ENCODE measurements at places on chromosomes 1 and 21.

DNA sequence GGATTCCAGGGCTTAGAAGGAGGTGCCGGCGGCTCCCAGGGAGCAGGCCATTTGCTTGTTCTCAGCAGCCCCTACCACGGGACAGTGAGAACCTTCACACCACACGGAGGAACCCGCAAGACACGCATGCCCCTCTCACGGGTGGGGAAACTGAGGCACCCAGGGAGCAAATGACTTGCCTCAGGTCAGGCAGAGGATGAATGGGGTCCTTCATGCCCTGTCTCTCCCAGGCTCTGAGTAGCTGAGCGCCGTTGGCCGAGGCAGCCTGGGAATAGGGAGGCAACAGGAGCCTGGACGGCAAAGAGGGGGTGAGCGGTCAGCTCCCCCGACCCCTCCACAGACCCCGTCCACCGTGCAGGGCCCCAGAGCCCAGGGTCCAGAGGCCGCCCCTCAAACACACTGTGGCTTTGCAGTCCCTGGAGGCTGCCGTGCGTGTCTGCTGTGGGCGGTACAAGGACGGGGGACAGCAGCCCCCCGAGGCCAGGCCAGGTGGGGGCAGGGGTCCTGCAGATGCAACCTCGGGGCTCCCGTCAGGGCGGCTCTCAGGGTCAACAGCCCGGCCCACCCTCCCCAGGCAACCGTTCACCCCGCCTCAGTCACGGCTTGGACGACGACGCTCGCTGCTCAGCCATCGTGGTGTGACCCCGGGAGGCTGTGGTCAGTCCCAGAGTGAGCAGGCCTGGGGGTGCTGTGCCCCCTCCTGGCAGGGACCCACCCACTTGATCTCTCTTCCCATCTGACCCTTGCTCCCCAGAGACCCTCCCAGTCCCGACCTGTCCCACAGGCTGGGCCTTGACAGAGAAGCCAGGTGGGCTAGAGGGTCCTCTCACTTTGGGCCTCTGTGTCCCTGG lies 15.8 kb upstream of the COL6A2 start:
- DNase-seq = no peak

DNA sequence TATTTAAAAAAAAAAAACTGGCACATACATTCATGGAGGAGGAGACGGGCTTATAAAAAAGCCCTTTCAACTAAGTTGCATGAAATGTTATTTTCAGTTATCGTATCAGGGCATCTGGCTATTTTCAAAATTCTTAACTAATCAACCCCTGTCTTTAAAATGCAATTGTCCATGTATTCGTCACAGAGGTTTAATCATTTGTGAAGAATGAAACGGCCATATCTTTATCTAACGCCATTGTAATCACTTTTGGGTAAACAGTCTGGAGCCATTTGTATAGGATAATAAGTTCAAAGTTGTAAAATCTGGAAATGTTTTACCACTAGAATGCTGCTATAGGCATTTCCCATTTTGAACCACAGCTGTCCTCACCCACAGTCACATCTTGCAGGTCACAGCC lies 30.4 kb downstream of the SLC30A10 start:
- DNase-seq = no peak

- DNase-seq = no peak
Observed at GRCh38 chr1:45444609-45445131, 46.3 kb downstream of the TESK2 start.

DNA sequence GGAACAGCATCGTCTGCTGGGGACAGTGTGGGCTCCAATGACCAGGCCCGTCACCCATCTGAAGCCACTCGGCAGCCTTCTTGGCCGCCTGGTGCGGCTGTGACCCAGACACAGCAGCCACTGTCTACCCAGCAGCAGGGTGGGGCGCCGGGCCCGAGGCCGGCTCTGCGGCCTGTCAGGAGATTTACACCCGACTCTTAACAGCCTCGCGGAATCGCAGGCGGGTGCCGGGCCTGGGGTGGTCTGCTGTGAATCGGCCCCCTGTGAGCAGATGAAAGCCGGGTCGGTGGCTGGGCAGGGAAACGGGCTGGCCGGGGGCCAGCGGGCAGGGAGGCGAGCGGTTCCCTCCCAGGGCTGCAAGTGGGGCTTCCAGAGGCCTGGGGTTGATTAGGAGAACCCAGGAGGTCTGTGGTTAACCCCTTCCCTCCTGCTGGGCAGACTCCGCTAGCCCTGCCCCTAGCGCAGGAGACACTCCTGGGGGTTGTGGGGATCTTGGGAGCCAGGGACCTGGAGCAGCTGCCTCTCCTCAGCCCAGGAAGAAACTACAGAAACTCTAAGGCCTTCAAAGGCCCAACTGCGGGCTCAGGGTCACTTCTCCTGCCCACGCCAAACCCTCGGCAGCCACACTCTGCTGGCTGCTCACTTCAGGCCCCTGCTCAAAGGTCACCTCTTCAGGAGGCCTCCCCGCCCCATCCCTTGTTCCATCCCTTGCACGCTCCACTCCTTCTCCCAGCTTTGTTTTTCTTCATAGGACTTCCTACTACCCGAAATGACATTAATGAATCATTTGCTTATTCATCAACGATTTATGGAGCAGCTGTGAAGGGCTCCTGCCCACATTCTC lies 15.6 kb downstream of the RUNX3 start:
- no peak for DNase-seq

DNA sequence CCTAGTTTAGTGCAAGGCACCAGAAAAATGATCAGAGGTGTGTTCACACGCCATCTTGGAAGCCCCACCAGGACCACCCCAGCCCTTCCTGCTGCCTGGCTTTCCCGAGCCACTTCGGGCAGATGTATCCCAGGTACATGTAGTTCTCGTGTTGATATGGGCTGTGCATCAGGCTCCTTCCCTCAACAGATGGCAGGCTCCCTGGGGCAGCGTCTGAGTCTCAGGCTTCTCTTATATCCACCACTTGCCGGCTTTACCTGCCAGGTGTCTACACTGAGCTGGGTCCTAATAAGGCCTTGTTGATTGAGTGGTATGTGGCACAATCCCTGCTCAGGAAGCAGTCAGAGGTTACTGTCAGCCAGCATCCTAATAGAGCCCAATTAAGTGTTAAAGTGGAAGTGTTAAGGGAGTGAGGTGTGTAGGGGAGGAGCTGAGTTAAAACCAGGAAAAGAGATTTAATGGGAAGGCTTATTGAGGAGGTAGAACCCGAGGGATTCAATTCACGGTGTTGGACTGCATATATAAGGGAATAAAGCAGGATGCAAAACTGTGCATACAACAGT lies 8.5 kb downstream of the GPA33 start:
- no peak for DNase-seq

DNA sequence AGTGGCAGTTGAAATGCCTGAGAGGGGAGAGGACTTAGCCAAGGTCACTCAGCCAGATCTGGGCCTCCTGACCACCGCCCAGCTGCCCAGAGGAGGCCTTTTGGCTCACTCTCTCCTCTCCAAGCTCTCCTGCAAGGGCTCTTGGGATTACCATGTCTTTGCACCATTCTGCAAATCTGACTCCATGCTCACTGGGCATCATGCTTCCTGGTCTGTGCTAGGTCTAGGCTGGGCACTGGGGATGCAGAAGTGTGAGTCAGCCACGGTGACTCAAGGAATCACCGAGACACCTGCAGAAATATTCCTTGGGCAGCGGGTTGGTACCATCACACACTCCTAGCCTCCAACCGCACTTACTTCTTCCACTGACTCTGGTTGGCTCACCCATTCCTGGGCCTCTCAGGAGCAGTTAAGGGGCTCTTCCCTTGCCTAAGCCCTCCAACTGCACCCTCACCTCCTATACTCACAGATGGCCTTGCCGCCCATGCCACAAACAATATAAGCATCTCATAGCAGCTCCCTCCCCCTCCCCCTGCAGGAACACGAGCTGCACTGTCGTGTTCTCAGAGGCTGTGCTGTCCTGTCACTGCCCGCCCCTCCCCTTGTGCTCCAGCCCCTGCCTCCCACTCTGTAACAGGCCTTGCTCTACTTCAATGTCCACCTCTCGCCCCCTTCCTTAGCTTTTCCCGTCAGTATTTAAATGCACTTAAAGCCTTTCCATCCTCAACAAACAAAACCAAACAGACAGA lies 34.8 kb downstream of the CDCP2 start:
- DNase-seq = no peak

DNA sequence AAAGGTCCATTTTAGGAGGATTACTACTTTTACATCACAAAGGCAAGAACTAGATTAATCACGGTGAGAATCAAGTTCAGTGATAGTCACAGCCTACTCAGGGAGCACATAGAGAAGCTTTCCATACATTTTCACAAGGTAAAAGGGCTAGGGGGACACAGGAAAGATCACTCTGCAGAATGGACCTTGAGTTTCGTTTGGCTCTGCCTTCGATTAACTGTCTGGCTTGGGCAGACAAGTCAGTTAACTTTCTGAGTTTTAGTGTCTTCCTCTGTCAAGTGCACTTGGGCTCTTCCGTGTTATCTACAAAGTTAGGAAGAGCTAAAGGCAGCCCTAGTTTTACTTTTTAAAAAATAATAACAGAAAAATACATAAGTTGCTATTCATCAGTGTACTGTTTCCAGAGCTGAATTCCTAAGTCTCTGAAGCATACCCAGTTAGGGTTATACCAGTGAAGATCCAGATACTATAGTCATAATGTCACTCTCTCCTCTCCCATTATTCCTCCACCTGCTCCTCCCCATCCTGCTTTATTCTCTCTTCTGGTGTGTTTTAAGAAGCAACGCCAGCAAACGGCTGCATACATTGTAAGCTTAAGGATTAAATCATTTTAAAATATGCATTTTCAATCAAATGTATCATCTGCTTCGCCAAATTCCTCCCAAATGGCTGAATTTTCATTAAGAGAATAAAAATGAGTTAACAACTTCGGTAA lies 1.7 kb downstream of the CEP170 start:
- DNase-seq = no peak

DNA sequence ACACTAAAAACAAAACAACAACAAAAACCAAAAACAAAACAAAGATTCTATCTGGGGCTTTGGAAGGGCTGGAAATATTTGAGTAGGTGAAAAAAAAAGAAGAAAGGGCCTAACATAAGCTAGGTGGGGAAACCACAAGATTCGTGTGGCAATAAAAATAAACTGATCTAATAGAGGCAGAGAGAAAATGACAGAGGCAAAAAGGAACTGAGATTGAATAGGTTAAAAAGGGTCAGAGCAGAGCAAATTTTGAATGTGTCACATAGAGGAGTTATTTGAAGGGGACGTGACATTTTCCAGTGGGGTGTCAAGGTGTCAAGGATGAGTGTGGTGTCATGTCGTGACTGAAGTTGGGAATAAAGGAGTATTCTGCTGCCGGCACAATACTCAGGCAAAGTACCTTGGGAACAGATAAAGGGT lies 65.2 kb upstream of the RALGPS2 start:
- DNase-seq = no peak

GRCh38 chr1:59022799-59023198 lies 239.0 kb upstream of the JUN start:
- DNase-seq = no peak

DNA sequence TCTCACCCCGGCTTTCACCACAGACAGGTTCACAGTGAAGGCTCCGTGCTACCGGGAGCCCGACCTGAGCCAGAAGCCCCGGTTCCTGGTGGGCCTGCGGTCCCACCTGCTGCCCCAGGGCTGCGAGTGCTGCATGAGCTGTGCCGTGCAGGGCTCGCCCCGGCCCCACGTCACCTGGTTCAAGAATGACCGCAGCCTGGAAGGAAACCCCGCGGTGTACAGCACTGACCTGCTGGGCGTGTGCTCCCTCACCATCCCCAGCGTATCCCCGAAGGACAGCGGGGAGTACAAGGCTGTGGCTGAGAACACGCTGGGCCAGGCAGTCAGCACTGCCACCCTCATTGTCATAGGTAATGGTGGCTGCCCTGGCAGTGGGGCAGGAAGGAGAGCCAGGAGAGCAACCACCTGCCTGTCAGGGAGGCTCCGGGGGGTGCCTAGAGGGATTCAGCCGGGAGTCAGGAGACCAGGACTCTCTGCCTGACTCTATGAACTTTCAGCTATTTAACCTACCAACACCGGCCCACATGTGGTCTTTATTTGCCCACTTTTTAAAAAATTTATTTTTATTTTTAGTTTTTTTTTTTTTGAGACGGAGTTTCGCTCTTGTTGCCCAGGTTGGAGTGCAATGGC lies 36.4 kb downstream of the IGFN1 start:
- no peak for DNase-seq

GRCh38 chr1:243520831-243521230 lies 265.0 kb downstream of the SDCCAG8 start:
- DNase-seq = no peak

DNA sequence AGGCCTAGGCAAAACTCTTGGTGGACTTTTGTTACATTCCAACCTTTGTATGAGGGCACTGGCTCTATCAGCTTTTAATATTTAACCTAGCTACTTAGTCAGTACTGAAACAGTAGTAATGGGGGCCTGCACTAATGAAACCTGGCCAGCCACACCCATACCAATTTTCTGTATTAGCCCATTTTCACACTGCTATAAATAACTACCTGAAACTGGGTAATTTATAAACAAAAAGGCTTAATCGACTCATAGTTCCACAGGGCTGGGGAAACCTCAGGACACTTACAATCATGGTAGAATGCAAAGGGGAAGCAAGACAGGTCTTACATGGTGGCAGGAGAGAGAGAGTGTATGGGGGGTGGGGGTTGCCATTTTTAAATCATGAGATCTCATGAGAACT lies 245.7 kb upstream of the RGS18 start:
- DNase-seq = no peak

- DNase-seq = no peak
Observed at GRCh38 chr1:41891199-41891896, 27.4 kb downstream of the HIVEP3 start.

- DNase-seq = no peak
Observed at GRCh38 chr1:2209400-2210083, 15.0 kb upstream of the FAAP20 start.

DNA sequence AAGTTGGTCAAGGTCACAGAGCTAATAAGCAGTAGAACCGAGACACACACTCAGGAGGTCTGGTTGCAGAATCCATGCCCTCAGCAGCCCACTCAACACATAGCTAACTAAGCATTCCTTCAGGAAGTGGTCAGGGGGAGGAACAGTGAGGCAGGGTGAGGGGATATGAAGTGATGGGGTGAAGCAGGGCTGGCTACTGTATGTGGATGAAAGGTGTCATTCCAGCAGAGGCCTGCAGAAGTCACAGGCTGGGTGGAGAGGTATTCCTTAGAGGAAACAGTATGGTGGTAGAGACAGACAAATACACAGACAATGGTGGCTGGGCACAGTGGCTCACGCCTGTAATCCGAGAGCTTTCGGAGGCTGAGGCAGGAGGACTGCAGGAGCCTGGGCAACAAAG lies 14.1 kb downstream of the TMCO4 start:
- DNase-seq = no peak

- no peak for DNase-seq
Observed at GRCh38 chr1:34322969-34323368, 146.3 kb downstream of the C1orf94 start.

- DNase-seq = no peak
Observed at GRCh38 chr21:31766899-31767298, 35.0 kb upstream of the SCAF4 start.

GRCh38 chr1:207883104-207883651 lies 27.7 kb downstream of the CD34 start:
- no peak for DNase-seq

- no peak for DNase-seq
Observed at GRCh38 chr1:104466068-104466467, 716.4 kb downstream of the AMY1C start.

- DNase-seq = no peak
Observed at GRCh38 chr1:160708118-160708517, 3.5 kb downstream of the CD48 start.

All from stimulated activated CD4-positive, alpha-beta T cell treated with anti-CD3 and anti-CD28 coated beads, Interleukin-1b, Interleukin-23, amount 100 ng/mL, for 1 hour (primary cell).